ENCODE measurements at places on chromosomes 3 and 15. TPM values are rescaled to one million over a fixed set of nuclear protein-coding genes. Genes with fewer than 3 reads are reported as not detected.

Gene P2RY12
- total RNA-seq, result 0.46 TPM

Gene ASB14
- total RNA-seq, result not detected

Gene NCBP2
- 59.9 TPM for total RNA-seq

Gene GATM
- 0.55 TPM for total RNA-seq

Gene GP9
- total RNA-seq, result not detected

Gene TBC1D23
- total RNA-seq, result 84.6 TPM

Gene OCA2
- not detected for total RNA-seq

Gene CKMT1A
- 0.18 TPM for total RNA-seq

Gene STAC
- 3.8 TPM for total RNA-seq

Gene SLC24A1
- 2.4 TPM for total RNA-seq

Gene SLITRK3
- total RNA-seq, result not detected

Gene STAG1
- 45.8 TPM for total RNA-seq

Gene PCLAF
- 14.7 TPM for total RNA-seq

Gene LIPC
- 1.3 TPM for total RNA-seq

Gene GOLGA6L10
- 0.28 TPM for total RNA-seq

Gene KLHDC8B
- 23.3 TPM for total RNA-seq

Gene ENTPD3
- 0.14 TPM for total RNA-seq

Gene ROPN1
- not detected for total RNA-seq

Gene ATP11B
- total RNA-seq, result 53.3 TPM

Gene SLC28A1
- not detected for total RNA-seq

Gene TIMMDC1
- 46.1 TPM for total RNA-seq

Gene CLDN18
- total RNA-seq, result not detected

Gene SLC27A2
- 0.92 TPM for total RNA-seq

Gene KBTBD13
- not detected for total RNA-seq

Gene SCG5
- total RNA-seq, result 13.7 TPM

Gene MME
- total RNA-seq, result 789 TPM

Gene KBTBD12
- total RNA-seq, result not detected

Gene THBS1
- 1,557 TPM for total RNA-seq

Gene PLCD1
- 19.4 TPM for total RNA-seq

Gene SUCNR1
- 0.37 TPM for total RNA-seq

Gene ADIPOQ
- not detected for total RNA-seq

Gene LRRIQ4
- total RNA-seq, result not detected

Gene PTH1R
- 0.28 TPM for total RNA-seq

Gene HCLS1
- 7.2 TPM for total RNA-seq

Gene MORC1
- not detected for total RNA-seq

Gene AGTR1
- 2.9 TPM for total RNA-seq

Gene CCRL2
- 0.09 TPM for total RNA-seq

Gene LRRC34
- total RNA-seq, result 1.4 TPM

Gene ADAMTS9
- total RNA-seq, result 5.2 TPM

Gene CDHR4
- under 0.01 TPM for total RNA-seq

Gene KCNAB1
- total RNA-seq, result under 0.01 TPM

Gene HIGD2B
- not detected for total RNA-seq

Gene UPK1B
- under 0.01 TPM for total RNA-seq

Gene PLSCR4
- 23.9 TPM for total RNA-seq

Gene MITF
- 24.0 TPM for total RNA-seq

Gene INKA1
- 3.7 TPM for total RNA-seq

Gene P2RY13
- not detected for total RNA-seq

Gene RETNLB
- total RNA-seq, result not detected

Gene ARL6
- total RNA-seq, result 16.5 TPM

Gene CAND2
- total RNA-seq, result 3.1 TPM

Gene DNAJC17
- 14.1 TPM for total RNA-seq
